Pons (tissue), 1 donor: ENCODE measurements at places on chromosomes 4 and X.
A peak's percentile ranks its signal among the peaks of the same experiment; 100 is the strongest.

GRCh38 chr4:136573460-136573859, 958.8 kb downstream of the PCDH18 start:
- DNase-seq: no peak

- no peak for DNase-seq
Measured at GRCh38 chr4:80751200-80751599, 279.3 kb upstream of the BMP3 start.

DNA sequence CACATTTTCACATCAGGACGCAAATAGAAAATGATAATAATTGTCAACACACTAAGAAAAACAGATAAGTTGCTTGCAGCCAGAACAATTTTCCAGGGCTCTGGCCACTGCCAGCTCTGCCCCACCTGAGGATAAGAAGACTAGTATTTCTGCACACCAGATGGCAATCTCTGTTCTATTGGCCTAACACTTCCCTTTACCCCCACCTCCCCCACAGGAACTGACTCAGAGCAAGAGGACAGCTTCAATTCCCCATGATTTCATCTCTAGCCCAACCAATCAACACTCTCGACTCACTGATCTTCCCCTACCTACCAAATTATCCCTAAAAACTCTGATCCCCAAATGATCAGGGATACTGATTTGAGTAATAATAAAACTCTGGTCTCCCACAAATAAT, 164.0 kb downstream of the SMARCA1 start:
- no peak for DNase-seq

GRCh38 chrX:69024161-69024736, 141.0 kb downstream of the PJA1 start:
- DNase-seq: no peak

DNA sequence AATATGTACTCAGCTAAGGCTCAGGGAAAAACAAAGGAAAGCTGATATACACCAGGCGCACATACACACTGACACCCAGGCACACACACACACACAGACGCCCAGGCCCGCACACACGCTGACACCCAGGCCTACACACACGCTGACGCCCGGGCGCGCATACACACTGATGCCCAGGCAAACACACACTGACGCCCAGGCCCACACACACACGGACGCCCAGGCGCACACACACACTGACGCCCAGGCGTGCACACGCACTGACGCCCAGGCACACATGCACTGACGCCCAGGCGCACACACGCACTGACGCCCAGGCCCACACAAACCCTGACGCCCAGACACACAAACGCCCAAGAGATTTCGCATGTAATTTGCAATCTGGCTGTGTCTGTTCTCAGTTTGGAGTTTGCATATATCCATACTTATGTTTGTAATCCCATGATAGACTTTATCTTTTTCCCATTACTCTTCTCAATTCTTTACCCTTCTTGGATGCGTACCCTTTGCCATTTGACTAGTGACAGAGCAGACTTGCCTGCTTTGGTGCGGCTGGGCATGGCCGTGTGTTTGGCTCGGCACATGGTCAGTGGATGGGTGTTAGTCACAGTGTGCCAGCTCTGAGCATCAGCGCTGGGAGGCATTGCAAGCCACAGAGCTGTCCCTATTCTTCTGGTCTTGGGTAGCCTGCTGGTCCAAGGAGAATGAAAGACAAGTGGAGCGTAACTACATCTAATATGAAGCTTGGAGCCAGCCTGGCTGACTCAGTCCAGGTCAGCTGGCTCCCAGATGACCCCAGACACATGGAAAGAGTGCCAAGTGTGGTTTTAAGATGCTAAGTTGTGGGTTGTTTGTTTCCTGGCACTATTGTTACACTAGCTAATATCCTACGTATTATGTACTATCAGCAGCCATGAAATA, 632.4 kb upstream of the ZFP42 start:
- DNase-seq: no peak

GRCh38 chrX:39381422-39381821, 580.2 kb downstream of the MID1IP1 start:
- DNase-seq: no peak

DNA sequence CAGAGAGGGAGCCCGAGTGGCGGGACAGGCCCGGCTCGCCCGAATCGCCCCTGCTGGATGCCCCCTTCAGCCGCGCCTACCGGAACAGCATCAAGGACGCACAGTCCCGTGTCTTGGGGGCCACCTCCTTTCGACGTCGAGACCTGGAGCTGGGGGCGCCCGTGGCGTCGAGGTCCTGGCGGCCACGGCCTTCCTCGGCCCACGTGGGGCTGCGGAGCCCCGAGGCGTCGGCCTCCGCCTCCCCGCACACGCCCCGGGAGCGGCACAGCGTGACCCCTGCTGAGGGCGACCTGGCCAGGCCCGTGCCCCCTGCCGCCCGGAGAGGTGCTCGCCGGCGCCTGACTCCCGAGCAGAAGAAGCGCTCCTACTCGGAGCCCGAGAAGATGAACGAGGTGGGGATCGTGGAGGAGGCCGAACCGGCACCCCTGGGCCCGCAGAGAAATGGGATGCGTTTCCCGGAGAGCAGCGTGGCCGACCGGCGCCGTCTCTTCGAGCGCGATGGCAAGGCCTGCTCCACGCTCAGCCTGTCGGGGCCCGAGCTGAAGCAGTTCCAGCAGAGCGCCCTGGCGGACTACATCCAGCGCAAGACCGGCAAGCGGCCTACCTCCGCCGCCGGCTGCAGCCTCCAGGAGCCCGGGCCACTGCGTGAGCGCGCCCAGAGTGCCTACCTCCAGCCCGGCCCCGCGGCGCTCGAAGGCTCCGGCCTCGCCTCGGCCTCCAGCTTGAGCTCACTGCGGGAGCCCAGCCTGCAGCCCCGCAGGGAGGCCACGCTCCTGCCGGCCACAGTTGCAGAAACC, 156.9 kb downstream of the SOWAHB start:
- no peak for DNase-seq

DNA sequence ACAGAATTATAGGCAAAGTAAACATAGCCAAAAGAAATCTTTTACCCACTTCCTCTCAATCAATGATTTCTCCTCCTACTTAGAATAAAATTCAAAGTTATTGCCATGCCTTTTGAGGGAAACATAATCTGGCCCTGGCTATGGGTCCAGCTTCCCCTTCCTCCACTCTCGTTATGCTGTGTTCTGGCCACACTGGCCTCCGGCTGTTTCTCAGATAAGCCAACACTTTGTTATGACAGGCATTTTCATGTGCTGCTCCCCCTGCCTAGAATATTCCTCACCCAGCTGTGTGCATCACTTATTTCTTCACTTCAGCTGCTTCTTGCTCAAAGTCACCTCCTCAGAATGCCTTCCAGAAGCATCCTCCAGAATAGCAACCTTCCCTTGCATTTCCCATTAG, 386.6 kb upstream of the AADAT start:
- no peak for DNase-seq

GRCh38 chr4:84718699-84719098, 135.8 kb downstream of the CDS1 start:
- no peak for DNase-seq

GRCh38 chrX:127306262-127306661, 486.7 kb downstream of the PRR32 start:
- DNase-seq: no peak

- peak; percentile 32 for DNase-seq
Measured at GRCh38 chr4:158895797-158896576, 127.2 kb downstream of the FNIP2 start.

GRCh38 chr4:74920704-74921103, 12.2 kb upstream of the PARM1 start:
- DNase-seq: no peak

DNA sequence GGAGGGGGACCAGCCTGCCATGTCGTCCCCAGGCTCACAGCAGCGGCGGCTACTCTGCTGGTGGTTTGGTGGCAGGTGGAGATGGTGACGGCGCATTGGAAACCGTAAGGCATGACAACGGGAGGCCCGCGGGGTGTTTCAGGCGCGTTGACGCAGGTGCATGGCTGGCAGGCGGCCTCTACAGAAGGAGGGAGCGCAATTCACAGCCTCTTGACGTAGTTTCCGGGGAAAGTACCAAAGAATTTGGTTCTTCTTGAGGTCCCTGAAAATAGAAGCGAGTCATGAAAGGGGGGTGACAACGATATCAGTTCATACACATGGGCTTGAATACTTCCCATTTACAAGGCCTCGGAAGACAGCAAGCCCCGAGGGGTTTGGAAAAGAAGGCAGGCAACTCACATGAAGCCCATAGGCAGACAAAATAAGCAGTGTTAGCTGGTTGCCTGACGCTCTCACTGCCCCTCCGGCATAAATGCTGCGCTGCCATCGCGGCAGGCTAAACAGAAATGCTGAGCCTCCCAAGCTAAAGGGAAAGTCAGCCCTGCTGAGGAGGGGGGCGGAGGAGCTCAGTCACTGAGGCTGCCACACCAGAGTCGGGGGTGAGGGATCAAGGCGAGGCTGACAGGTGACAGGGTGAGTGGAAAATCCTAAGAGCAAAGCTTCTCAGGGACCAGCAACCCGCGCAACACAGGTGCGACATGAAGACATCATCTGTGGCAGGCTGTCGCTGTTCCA, 52.3 kb upstream of the PDLIM3 start:
- DNase-seq: no peak

DNA sequence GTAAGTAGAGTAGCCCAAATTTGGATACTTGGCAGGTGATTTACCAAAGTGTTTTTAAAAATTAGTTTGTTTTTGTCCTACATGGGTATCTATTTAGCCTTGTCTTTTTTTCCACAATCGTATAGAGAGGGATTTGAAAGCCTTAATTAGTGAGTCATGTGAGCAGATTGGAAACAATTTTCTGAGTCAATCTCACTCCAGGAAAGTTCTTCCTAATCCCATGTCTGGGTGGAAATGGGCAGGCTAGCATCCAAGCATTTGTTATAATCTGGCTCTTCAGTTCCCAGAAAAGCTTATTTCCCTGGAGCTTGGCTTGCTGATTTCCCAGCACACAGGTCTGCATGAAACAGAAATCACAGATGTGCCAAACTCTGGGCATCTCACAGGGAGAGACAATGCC, 426.9 kb upstream of the BOD1L1 start:
- no peak for DNase-seq

DNA sequence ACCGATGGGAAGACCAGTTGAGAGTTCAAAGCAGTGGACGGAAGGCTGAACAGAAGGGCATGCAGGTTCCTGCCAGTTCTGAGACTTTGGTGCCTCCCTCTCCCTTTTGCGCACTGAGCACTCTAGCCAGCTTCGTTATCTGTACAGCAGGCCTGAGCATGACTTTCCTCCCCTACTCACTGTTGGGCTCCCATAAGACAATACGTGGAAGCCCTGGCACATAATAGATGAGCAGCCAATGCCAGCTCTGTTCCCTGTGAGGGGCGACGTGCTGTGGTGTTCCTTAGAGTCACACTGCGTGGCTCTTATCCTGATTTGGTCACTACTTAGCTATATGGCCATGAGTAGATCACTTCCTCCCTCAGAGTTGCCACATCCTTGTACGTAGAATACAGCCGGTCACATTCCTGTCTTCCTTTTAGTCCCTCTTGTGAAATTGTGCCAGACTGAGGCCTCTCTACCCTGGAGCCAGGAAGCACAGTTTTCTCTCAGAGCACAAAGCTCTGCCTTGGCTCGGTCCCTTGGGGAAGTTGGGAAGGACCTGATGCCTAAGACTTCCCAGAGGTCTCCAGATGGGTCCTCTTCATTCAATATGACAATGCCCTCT, 160.4 kb upstream of the MAMLD1 start:
- DNase-seq: peak; percentile 6

DNA sequence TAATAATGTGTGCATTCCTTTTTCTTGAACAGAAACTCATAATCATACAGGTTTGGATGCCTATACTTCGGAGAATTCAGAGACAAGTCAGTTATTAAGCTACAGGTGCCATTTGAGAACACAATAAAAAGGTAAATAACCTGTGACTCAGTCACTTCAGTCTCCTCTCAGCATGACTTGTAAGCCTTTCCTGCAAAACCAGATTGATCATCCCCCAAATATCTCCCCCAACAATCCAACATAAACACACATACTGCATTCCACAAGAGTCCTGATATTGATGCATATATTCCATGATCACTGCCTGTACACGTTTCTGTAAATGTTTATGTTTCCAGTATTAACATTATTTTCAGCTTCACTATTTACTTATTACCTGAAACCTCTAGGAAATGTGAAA, 110.8 kb downstream of the PWWP3B start:
- no peak for DNase-seq

DNA sequence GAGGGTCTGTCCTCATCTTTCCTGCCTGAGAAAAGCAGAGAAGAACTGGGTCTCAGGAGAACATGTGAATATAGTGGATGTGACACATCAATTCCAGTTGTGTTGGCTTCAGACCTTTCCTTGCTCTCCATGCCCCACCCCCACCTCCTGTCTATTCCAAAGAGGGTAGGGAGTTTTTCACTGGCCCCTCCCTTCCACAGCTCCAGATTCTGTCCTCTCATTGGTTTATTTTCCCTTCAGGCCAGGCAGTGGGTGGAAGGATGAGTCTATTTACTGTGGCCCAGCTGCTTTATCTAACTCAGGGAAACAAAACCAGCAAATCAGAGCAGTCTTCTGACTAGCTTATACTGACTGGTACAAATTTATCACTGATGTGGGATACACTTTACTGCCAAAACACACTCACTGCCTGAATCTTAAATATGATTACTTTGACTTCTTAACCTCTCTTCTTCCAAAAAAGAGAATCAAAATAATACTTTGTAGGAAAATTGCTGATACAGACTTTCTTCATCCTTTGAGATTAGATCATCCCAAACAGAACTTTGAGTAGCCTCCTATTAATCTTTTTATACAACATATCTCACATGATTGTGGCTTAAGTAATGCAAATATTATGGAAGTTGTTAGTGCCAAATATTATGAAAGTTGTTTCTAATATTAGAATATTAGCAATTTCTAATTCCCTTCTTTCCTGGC, 221.2 kb downstream of the MID1 start:
- DNase-seq: no peak

- no peak for DNase-seq
Measured at GRCh38 chrX:40298069-40298468, 200.3 kb upstream of the BCOR start.

DNA sequence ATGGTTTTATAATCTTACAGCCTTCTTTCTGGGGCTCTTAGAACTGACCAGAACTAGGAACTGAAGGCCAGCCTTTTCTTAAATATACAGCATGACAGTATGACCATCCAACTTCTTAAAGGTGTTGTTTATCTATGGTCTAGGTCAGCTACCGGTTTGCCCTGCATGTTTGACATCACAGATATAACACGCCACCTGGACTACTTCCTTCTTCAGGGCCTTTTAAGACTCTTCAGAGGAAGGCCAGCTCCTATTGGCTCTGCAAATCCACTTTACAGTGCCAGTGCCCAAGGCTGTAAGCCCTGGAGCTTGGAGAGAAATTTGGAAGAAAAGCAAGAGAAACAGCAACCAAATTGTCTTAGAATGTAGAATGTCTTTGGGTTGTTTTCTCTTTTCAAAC, 185.5 kb downstream of the MGST2 start:
- no peak for DNase-seq

DNA sequence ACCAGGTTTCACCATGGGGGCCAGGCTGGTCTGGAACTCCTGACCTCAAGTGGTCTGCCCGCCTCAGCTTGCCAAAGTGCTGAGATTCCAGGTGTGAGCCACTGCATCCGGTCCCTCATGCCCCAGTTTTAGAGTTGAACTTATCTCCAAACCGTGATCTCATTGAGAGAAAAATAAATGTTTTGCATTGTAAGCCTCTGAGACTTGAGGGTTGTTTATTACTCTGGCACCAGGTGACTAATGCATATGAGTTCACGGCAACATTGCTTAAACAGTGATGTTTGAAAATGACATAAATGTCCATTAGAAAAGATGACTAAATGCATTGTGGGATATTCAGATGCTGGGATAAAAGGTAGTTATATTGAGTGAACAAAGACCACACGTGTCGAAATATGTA, 22.9 kb upstream of the FAT1 start:
- no peak for DNase-seq
